ENCODE measurements at places on chromosomes 12 and 14. TPM values are rescaled to one million over a fixed set of nuclear protein-coding genes. Genes with fewer than 3 reads are reported as not detected.

- no peaks in the 10 kb centered on the region for H3K36me3 ChIP-seq
- H3K27me3 ChIP-seq = no peaks in the 10 kb centered on the region
- H3K4me3 ChIP-seq = no peak overlapping the region
- H3K4me1 ChIP-seq = peaks cover 43% of the 10 kb centered on the region
- DNase-seq = no peak
Observed at GRCh38 chr12:62731055-62731820, 203.7 kb downstream of the PPM1H start.

DNA sequence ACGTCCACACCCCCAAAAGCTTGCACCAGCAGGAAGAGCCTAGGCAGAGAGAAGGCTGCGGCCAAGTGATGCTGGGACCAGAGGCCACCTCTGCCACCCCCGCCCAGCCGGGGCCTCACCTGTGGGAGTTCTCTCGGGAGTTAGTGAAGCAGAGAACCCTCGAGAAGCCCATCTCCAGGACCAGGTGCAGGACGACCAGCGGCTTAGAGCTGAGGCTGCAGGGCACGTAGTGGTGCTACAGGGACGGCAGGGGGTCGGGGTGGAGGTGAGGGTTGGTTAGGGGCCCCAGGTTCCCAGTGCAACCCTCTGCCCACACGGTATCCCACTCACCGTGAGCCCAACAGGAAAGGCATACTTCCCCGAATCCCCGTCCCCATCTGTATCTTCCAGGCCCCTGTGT is 3.6 kb downstream of the DDX51 start:
- peak overlapping the region; percentile 76 for H3K4me3 ChIP-seq
- DNase-seq = no peak
- peaks cover 10% of the 10 kb centered on the region for H3K36me3 ChIP-seq
- peaks cover 5% of the 10 kb centered on the region for H3K27me3 ChIP-seq
- no peak overlapping the region for H3K27ac ChIP-seq

DNA sequence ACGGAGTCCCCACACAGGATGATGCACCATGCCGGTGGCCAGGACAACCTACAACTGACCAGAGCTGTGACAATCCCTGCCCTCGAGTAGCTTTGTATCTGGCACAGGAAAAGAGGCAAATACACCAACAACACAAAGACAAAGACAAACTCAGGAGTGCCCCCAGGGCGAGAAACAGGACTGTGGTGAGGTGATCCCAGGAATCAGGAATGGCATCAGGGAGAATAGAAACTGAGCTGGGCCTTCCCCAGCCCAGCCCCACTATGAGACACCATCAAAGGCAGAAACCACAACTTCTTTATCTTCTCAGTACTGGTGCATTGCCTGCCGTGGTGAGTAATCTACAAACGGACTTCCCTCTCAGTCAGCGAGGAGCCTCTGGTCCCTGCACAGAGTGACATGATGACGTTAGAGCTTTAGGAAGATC is 157.7 kb downstream of the TTC7B start:
- no peak overlapping the region for H3K27ac ChIP-seq
- H3K36me3 ChIP-seq = peaks cover 2% of the 10 kb centered on the region
- H3K4me3 ChIP-seq = no peak overlapping the region
- peaks cover 22% of the 10 kb centered on the region for H3K4me1 ChIP-seq
- H3K27me3 ChIP-seq = no peaks in the 10 kb centered on the region

DNA sequence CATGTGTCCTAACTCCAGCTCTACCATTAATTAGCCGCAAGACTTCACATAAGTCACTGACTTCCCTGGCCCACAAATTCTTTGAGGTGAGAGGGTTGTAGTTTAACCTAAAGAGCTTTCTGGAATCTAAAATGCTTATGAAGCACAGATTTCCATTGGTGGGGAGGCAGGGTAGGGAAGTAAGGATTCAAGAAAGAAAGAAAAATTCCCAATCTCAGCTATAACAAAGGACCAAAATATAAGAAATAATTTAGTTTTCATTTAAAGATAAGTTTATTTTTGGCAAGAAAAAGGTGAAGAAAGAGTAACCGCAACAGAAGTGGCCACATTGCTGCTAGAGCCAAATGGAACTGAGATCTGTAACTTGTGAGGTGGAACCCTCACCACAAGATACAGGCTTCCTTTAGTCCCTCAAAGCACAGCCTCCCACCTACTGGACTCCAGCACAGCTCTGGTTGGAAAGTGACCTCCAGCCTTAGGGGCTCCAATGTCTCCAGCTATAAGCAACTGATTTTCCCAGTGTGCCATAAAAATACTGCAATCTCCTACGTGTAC is 23.6 kb downstream of the DAD1 start:
- peaks cover 18% of the 10 kb centered on the region for H3K4me1 ChIP-seq
- H3K27me3 ChIP-seq = no peaks in the 10 kb centered on the region
- H3K27ac ChIP-seq = no peak overlapping the region

- H3K36me3 ChIP-seq = no peaks in the 10 kb centered on the region
- no peak overlapping the region for H3K4me3 ChIP-seq
- DNase-seq = no peak
Observed at GRCh38 chr12:108722463-108722862, 8.9 kb downstream of the CORO1C start.

DNA sequence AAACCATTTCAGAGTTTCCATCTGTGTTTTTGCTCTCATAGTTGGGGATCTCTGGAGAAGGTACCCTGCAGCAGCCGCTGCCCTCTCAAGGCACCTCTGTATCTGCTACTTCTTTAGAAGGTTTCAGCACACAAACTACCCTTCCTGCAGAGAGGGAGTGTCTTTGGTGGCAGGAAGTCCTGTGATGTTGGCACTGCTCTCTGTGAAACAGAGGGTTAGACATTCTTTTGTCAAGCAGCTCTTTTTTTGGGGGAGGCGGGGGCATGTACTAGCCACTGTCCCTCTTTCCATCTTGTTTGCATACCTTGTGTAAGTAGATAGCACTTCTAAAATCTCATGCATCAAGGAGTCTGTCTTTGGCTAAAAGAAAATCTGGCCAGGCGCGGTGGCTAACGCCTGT is 352.6 kb downstream of the BMP4 start:
- H3K4me1 ChIP-seq = peaks cover 4% of the 10 kb centered on the region
- H3K36me3 ChIP-seq = no peaks in the 10 kb centered on the region
- H3K27ac ChIP-seq = no peak overlapping the region

- H3K27me3 ChIP-seq = no peaks in the 10 kb centered on the region
- no peaks in the 10 kb centered on the region for H3K36me3 ChIP-seq
- H3K27ac ChIP-seq = no peak overlapping the region
- DNase-seq = no peak
- no peak overlapping the region for H3K4me3 ChIP-seq
Observed at GRCh38 chr12:104275689-104276088, 27.9 kb upstream of the EID3 start.

GRCh38 chr12:112121780-112122565 is 3.4 kb upstream of the TRAFD1 start:
- no peaks in the 10 kb centered on the region for H3K27me3 ChIP-seq
- H3K27ac ChIP-seq = no peak overlapping the region
- DNase-seq = no peak
- no peaks in the 10 kb centered on the region for H3K36me3 ChIP-seq

GRCh38 chr12:11540615-11541310 is 108.7 kb upstream of the ETV6 start:
- H3K27me3 ChIP-seq = no peaks in the 10 kb centered on the region
- H3K4me3 ChIP-seq = no peak overlapping the region
- no peaks in the 10 kb centered on the region for H3K36me3 ChIP-seq
- H3K27ac ChIP-seq = no peak overlapping the region
- H3K4me1 ChIP-seq = peaks cover 9% of the 10 kb centered on the region
- DNase-seq = no peak

CHURC1 gene
- total RNA-seq = 33.1 TPM

- H3K27ac ChIP-seq = no peak overlapping the region
- no peaks in the 10 kb centered on the region for H3K27me3 ChIP-seq
- DNase-seq = no peak
Observed at GRCh38 chr14:91315844-91316267, 71.4 kb upstream of the GPR68 start.

GRCh38 chr14:75685910-75686309 is 24.9 kb downstream of the TTLL5 start:
- H3K4me3 ChIP-seq = no peak overlapping the region
- peaks cover 6% of the 10 kb centered on the region for H3K36me3 ChIP-seq
- no peak for DNase-seq
- H3K27me3 ChIP-seq = no peaks in the 10 kb centered on the region

DNA sequence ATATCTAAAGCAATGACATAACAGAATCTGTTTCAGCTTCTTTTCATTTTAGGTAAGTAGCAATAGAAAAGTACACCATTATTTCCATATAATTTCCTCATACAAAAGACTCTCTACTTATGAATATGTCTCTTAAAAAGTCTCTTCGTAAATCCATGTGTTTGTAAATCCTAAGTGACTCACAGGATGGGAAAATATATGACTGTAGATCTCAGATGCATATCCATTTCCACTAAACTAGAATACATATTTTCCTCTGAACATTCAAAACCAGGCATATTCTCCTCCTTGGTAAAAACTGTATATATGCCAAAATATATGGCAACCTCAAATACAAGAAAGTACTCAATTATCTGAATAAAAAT is 93.6 kb downstream of the TXNDC16 start:
- H3K36me3 ChIP-seq = peaks cover 23% of the 10 kb centered on the region
- H3K4me3 ChIP-seq = no peak overlapping the region
- no peaks in the 10 kb centered on the region for H3K27me3 ChIP-seq
- DNase-seq = no peak

DNA sequence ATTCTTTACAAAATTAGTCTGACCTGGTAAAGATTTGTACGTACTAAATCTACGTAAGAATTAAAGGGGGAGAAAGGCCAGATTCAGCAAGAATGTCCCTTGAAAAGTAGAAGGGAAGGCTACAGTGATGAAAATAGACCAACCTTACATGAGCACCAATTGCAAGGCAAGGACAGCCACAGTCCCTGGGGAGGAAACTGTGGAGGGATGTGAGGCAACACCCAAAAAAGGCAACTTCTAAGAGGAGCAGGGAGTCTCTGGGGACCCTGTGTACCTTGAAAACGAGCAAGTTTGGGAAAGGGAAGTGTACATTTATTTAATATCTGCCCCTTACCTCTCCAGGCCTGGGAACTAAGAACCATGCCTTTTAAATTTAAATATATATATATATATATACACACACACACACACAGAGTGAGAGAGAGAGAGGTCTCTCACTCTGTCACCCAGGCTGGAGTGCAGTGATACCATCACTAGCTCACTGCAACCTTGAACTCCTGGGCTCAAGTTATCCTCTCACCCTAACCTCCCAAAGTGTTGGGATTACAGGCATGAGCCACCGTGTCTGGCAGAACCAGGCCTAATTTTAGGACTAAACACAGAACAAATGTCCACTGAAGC is 56.4 kb downstream of the TMCC3 start:
- no peak for DNase-seq
- H3K27ac ChIP-seq = peak overlapping the region; percentile 80
- no peak overlapping the region for H3K4me3 ChIP-seq

DNA sequence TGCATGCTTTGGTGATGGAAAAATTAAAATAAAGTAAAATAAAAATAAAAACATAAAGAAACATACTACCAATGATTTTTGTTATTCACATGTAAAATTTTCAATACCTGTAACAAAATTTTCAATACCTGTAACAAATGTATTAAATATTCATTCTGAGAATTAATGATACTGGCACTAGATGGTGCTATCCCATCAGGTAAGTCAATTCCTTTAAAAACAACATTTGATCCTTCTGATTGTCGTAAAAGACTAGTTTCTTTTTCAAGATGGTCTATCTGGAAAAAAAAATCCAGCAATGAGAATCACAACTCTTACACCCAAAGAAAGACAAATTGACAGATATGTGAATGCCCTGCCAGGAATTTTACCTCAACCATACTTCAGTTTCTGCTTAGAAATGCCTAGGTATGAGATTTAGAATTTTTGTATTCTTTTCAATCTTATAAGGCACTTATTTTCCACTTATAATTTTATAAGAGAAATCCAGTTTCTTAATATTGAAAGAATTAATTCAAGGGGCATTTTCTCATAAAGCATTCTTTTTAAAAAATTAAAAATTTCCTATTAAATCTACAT is 30.7 kb downstream of the CEP290 start:
- no peak overlapping the region for H3K27ac ChIP-seq
- H3K27me3 ChIP-seq = no peaks in the 10 kb centered on the region
- H3K4me3 ChIP-seq = no peak overlapping the region
- H3K36me3 ChIP-seq = peaks cover 7% of the 10 kb centered on the region
- no peak for DNase-seq

DNA sequence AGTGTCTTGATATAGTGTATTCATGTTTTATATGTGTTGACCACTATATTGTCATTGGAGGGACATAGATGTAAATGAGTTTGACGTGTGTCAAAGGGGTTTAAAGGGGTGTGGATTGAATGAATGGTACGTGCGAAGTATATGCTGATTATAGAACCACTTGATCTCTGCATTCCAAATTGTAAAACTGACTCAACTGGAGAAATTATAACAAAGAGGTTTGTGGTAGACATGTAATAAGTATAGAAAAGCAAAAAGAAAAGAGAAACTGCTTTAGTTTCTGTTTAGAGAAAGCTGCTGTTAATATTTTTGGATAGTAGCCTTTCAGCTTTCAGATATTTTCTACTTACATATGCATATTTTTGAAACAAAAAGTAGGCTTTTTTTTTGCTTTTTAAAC is 8.9 kb upstream of the MYRFL start:
- no peaks in the 10 kb centered on the region for H3K27me3 ChIP-seq
- no peak overlapping the region for H3K4me3 ChIP-seq
- H3K36me3 ChIP-seq = peaks cover 10% of the 10 kb centered on the region
- no peak for DNase-seq
- no peak overlapping the region for H3K27ac ChIP-seq

TECPR2 gene
- total RNA-seq = 28.3 TPM

TSPAN11 gene
- total RNA-seq = 21.4 TPM

GRCh38 chr14:59330455-59330854 is 134.7 kb downstream of the GPR135 start:
- H3K36me3 ChIP-seq = peaks cover 16% of the 10 kb centered on the region
- H3K27ac ChIP-seq = no peak overlapping the region
- no peak for DNase-seq
- H3K4me3 ChIP-seq = no peak overlapping the region

DNA sequence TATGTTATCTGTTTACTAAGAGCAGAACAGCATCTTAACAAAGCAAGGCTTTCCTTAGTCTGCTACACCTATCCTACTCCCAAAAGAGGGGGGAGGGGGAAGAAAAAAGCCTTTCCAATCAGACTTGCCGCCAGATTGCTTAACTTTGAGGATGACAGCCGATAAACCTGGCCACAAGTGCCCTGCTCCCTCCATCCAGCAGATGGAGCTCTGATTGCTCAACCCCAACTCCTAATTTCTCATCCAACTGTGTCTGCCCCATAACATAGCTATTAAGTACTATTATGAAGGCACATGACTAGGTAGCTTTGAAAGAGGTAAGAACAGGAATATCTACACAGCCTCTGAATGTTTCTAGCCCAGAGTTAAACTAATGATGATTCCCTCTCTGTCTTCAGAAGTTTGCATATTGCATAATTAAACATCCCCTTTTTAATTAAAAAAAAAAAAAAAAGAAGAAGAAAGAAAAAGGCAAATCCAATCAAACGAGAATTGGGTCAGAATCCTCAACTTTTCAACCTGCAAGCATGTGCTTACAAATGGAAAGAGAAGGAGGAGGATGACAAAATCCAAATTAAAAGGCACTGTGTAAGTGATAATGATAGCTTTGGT is 247.4 kb downstream of the GALC start:
- peak; percentile 25 for DNase-seq
- H3K36me3 ChIP-seq = no peaks in the 10 kb centered on the region
- peaks cover 7% of the 10 kb centered on the region for H3K4me1 ChIP-seq
- H3K27ac ChIP-seq = no peak overlapping the region

TAS2R43 gene
- 0.47 TPM for total RNA-seq

GRCh38 chr12:27190761-27191160 is 53.3 kb upstream of the STK38L start:
- no peaks in the 10 kb centered on the region for H3K27me3 ChIP-seq
- DNase-seq = no peak
- no peak overlapping the region for H3K27ac ChIP-seq
- H3K36me3 ChIP-seq = no peaks in the 10 kb centered on the region

SLCO1B1 gene
- total RNA-seq = 0.21 TPM

Data from neural crest cell (in vitro differentiated cells).